ENCODE measurements at places on chromosomes 12 and 14.

GRCh38 chr12:108571609-108572165, 9.3 kb downstream of the ISCU start:
- DNase-seq: no peak

- no peak for DNase-seq
Observed at GRCh38 chr12:105812366-105812765, 326.4 kb downstream of the NUAK1 start.

DNA sequence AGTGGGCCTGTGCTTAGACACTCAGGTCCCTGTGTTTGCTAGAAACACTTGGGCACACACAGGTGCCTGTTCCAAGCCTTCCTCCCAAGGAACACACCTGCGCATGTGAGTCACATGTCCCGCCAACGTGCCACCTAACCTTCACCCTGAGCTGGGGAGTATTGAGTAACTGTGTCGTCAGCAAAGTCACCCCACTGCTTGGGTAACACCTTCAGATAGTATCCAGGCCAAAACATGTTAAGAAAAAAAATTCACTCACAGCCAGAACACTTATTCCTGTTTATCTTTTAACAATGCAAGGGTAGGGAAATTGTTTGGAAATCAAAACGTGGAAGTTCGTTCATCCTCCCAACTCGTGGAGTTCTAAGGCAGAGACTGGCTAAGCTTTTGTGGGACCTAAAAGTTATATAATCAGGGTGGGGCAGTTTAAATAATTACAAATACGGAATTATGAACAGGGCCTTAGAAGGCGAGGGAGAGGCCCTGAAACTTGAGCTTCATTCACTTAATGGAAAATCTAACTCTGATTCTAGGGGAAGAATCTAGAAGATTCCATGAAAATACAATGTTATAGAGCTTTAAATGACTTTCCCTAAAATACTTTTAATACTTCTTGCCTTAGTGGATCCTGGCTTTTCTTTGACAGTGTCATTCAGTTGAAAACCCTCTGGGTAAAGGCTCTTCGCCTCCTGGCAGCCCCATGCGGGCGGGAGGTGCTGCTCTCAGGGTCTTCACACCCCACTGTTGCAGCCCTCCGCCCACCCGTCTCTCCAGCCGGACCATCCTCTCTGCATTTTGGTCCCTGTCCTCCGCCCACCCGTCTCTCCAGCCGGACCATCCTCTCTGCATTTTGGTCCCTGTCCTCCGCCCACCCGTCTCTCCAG, 30.3 kb upstream of the ADIPOR2 start:
- DNase-seq: no peak

- DNase-seq: no peak
Observed at GRCh38 chr14:68124050-68124449, 304.5 kb downstream of the RAD51B start.

DNA sequence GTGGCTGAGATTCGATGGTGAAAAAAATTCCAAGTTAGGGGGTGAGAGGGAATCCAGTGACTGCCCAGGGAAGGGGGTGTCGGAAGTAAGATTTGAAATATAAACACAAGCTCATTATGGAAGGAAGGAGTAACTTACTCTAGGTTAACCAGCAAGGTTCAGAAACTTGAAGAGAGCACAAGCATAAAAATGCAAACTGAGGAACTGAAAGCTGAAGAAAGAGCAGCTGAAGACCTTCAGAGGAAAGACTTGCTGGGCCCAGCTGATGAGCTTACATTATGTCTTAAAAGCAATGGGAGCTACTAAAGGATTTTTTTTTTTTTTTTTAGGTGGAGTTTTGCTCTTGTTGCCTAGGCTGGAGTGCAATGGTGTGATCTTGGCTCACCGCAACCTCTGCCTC, 189.7 kb upstream of the GRIN2B start:
- no peak for DNase-seq

DNA sequence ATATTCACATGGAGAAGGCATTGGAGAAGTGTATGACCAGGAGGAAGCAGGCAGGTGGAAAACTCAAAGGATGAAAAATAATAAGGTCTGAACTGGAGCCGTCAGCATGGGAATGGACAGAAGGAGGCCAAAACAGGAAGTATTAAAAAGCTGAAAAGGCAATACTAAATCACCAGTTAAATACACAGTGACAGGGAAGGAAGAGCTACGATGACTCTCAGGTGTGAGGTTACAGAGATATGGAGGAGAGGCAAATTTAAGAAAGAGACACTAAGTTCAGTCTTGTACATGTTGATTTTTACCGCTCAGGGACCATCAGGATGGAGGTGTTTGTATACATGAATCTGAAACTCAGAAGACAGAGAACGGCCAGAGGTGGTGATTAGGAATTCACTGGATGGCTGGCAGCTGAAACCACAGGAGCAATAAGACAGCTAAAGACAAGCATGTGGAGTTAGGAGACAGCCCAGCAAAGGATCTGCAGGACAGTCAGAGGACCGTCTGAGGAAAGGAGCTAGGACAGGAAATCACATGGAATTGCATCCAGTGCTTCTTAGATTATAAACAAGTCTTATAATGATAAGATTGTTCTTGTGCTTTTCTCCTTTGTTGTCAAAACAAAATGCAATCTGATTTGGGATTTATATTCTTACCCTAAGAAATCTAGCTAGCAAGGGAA, 33.9 kb upstream of the CDKN3 start:
- no peak for DNase-seq

- DNase-seq: no peak
Observed at GRCh38 chr14:50058113-50058512, 58.3 kb downstream of the VCPKMT start.

All from BJ (cell line).